ENCODE measurements at places on chromosomes 5 and 9. TPM values are rescaled to one million over a fixed set of nuclear protein-coding genes. Genes with fewer than 3 reads are reported as not detected.

The HACD4 gene
- 8.7 TPM for total RNA-seq

DNA sequence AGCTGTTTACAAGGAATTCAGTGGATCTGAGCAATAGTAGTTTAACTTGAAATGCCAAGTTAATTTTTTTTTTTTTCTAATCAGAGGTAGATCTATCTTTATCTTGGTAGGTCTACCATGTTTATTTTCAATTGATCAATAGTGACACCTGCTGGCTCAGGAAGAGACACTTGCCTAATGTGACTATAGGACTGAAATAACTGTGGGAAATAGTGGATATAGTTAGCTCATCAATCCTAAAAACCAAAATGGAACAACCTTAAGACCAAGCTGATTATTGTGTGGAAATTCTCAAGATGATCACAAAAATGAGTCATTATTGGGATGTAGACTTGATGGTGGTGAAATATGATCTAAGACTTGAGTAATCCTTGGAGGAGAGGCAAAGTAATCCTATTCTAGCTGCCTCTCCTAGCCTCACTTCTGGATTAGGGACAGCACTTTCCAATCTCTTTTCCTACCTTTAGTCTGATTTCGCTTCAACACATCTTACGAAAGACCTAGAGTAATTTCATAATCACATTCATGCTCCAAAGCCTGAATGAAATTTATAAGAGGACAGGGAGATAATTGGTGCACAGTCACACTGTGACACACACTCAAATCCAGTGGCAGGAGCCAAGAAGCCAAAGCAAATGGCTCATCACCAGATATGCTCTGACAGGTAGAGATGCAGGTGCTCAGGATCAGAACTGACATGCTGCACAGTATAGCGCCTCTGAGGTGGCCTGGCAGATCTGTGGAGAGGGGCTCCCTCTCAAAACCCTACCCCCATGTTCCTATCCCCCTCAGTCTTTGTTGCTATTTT lies 156.3 kb downstream of the HMHB1 start:
- H3K36me3 ChIP-seq, result no peaks in the 10 kb centered on the region
- H3K4me3 ChIP-seq, result no peak overlapping the region
- DNase-seq, result no peak
- no peaks in the 10 kb centered on the region for H3K4me1 ChIP-seq
- H3K27ac ChIP-seq, result no peak overlapping the region
- no peaks in the 10 kb centered on the region for H3K27me3 ChIP-seq

The PCDHB11 gene
- total RNA-seq, result 2.4 TPM

GRCh38 chr5:36089989-36090388 lies 23.3 kb upstream of the UGT3A2 start:
- DNase-seq, result no peak
- no peak overlapping the region for H3K27ac ChIP-seq
- no peak overlapping the region for H3K4me3 ChIP-seq
- no peaks in the 10 kb centered on the region for H3K36me3 ChIP-seq
- H3K4me1 ChIP-seq, result no peaks in the 10 kb centered on the region

The CTXN3 gene
- not detected for total RNA-seq

DNA sequence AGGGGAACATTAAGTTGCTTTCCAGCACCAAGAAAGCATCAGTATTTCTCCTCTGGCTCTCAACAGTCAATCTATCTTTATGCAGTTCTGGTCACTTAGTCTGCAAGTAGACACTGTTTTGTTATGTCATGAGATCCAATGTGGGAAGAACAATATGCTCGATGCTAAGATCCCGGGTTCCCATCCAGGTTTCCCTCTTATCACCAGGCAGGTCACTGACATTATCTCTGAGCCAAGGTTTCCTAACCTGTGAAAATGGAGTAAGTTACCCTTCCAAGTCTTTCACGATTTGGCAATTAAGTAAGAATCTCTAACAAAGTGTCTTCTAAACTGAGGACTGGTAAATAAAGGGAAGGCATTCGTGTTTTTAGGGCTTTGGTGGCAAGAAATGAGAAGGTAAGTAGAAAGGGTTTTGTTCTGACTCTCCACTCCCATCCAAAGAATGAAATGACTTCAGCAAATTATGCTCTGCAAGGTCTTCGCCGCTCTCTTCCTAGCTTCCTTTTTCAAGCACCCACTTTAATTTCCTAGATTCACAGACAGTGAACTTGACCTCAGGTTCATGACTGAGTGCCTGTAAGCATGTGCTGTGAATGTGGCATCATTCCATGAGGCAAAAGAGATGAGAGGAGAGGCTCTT lies 86.4 kb downstream of the DCP2 start:
- no peak overlapping the region for H3K4me3 ChIP-seq
- peaks cover 11% of the 10 kb centered on the region for H3K4me1 ChIP-seq
- no peak for DNase-seq
- H3K36me3 ChIP-seq, result no peaks in the 10 kb centered on the region
- no peaks in the 10 kb centered on the region for H3K27me3 ChIP-seq

GRCh38 chr9:92950359-92950955 lies 3.1 kb downstream of the FGD3 start:
- H3K36me3 ChIP-seq, result no peaks in the 10 kb centered on the region
- H3K27ac ChIP-seq, result no peak overlapping the region
- no peaks in the 10 kb centered on the region for H3K4me1 ChIP-seq
- DNase-seq, result no peak

GRCh38 chr9:14573319-14573718 lies 119.9 kb downstream of the ZDHHC21 start:
- no peaks in the 10 kb centered on the region for H3K36me3 ChIP-seq
- H3K27ac ChIP-seq, result no peak overlapping the region
- no peak for DNase-seq
- no peaks in the 10 kb centered on the region for H3K27me3 ChIP-seq
- H3K4me3 ChIP-seq, result no peak overlapping the region

DNA sequence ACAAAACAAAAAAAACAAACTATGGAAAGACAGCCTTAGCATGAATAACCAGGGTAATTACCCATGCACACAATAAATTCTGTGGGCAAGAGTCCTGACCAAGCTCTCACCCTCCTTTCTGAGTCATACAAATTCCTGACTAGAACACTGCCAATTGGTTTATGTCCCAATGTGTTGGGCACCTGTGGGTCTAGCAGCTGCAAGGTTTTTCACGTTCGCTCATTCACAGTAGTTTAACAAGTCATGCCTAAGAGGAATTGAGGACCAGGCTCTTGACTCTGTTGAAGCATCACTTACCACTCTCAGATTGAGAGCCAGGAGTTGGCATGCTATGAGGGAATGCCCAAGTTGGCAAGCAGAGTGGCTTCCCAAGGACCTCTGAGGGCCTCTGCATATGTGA lies 205.5 kb upstream of the SLC24A2 start:
- H3K27me3 ChIP-seq, result no peaks in the 10 kb centered on the region
- H3K4me1 ChIP-seq, result no peaks in the 10 kb centered on the region
- H3K27ac ChIP-seq, result no peak overlapping the region
- no peaks in the 10 kb centered on the region for H3K36me3 ChIP-seq
- no peak for DNase-seq

DNA sequence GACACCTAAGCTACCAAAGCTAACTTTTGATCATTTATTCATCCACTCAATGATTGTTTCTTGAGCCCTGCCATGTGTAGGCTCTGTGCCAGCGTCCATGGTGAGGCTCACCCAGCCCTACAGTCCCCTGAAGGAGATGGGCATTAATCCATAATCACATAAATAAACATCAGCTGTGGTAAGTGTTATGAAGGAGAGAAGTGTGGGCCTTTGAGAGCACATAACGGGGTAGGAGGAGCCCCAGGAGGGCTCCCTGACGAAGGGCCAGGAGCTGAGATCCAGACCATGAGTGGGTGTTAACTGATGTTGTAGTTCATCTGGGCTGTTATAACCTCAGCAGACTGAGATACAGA lies 53.9 kb upstream of the AFAP1L1 start:
- no peaks in the 10 kb centered on the region for H3K4me1 ChIP-seq
- DNase-seq, result no peak
- no peak overlapping the region for H3K27ac ChIP-seq
- no peaks in the 10 kb centered on the region for H3K36me3 ChIP-seq
- H3K27me3 ChIP-seq, result no peaks in the 10 kb centered on the region
- H3K4me3 ChIP-seq, result no peak overlapping the region

The PTGES gene
- total RNA-seq, result 4.2 TPM

DNA sequence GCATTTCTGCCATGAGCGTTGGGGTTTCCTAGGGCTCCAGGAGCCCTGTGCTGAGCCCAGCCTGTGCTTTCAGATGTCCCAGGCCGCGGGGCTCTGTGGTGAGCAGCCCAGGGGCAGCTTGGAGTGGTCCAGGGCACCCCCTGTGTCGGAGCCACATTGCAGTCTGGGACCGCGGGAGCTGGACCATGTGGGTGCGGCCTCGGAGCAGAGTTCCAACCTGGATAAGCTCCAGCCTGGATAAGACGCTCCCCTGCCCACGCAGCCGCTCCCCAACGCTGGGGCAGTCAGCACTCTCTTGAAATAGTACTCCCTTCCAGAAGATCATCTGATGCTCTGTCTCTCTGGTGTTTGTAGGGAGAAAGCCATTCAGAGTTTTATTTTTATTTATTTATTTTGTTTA lies 111.1 kb downstream of the WNK2 start:
- DNase-seq, result peak; percentile 69
- H3K4me3 ChIP-seq, result no peak overlapping the region
- H3K36me3 ChIP-seq, result no peaks in the 10 kb centered on the region
- H3K27me3 ChIP-seq, result no peaks in the 10 kb centered on the region

The TNFSF8 gene
- 0.51 TPM for total RNA-seq

- H3K36me3 ChIP-seq, result no peaks in the 10 kb centered on the region
- no peaks in the 10 kb centered on the region for H3K4me1 ChIP-seq
- no peaks in the 10 kb centered on the region for H3K27me3 ChIP-seq
Observed at GRCh38 chr9:120717176-120717575, 2.9 kb upstream of the MEGF9 start.

DNA sequence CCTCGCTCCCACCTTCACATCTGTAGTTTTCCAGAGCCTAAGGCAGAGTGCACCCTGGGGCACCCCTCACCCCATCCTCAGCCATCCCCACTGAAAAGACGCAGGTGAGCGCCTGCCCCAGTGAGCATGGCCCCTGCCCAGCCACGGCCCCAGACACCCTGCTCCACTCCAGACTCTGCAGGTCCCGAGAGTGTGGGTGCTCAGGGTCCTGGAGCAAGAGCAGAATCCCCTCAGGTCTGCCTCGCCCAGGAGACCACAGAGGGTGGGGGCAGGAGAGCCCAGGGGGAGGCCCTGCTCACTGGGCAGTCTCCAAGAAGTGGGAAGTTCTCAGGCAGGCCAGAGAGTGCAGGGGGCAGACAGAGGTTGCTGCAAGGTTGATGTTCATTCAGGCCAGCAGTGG lies 158.6 kb upstream of the PPP1R26 start:
- H3K4me1 ChIP-seq, result no peaks in the 10 kb centered on the region
- H3K36me3 ChIP-seq, result no peaks in the 10 kb centered on the region
- peak; percentile 0 for DNase-seq
- H3K27ac ChIP-seq, result no peak overlapping the region
- H3K27me3 ChIP-seq, result no peaks in the 10 kb centered on the region
- no peak overlapping the region for H3K4me3 ChIP-seq

DNA sequence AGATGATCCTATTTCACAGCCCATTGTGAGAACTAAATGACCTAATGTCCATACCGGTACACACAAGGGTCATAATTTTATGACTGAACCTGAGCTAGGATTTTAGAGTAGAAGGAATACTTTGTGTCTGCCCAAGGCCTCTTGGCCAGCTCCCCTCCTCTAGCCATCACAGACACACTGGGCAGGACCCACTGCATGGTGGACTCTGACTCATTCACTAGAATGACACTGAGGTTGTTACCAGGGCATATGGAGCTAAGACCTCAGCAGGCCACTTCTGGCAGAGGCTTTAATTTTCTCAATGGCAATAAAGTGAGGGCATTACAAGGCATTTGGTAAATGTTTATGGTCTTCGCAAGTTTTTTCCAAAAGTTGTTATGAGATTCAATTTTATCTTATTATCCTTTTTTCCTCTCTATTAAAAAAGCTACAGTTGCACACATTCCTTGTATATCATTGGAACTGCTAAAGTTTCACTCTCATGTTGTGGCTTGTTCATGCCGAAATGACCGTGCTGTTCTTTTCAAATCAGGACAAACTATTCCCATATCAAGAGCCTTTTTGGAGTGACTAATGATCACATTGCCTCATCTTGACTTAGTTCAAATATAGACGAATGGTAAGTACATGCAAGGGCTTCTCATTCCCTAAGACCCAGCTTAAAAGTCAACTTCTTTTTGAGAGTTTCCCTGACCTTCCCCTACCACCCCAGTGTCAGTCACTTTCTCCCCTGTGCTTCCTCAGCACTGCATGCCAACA lies 595.7 kb downstream of the ACTL7B start:
- no peaks in the 10 kb centered on the region for H3K36me3 ChIP-seq
- DNase-seq, result no peak
- H3K4me3 ChIP-seq, result no peak overlapping the region
- no peaks in the 10 kb centered on the region for H3K4me1 ChIP-seq
- H3K27ac ChIP-seq, result no peak overlapping the region

DNA sequence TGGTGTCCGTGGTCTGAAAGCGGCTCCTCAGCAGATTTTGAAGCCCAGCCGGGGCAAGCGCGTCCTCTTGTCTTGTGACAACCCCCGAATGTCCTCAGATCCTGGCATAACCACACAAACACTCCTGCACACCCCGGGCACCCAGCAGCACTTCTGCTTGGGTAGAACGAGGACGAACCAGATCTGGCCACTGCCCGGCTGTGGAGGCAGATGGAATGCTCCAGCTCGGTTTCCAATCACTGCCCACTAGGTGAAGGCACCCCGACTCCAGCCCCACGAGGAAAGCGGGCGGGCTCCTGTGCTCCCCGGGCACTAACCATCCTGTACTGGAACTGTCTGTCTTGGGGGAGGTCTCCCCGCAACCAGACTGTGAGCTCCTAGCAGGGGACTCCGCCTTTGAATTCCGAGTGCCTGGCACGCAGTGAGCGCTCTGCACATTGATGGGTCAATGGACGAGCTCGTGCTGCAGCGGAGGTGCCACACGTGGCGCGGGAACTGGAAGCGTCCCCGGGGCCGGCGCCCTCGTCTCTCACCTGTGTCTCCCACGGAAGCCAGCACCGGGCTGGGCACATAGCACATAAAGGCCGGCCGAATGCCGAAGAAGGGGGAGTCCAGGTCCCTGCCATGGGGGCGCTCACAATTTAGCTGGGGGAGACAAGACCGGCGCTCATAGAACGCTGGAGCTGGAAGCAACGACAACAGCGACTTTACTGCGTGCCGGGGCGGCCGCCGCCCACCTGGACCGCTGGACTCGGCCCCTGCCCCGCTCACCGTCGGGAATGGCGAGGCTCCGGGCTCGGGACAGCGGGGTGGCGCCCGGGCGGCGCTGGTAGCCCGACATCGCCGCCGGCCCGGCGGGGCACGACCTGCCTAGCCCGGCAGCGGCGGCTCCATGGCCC lies 608 bp downstream of the ENTR1 start:
- H3K4me1 ChIP-seq, result no peaks in the 10 kb centered on the region
- H3K4me3 ChIP-seq, result peak overlapping the region; percentile 94
- H3K27ac ChIP-seq, result peak overlapping the region; percentile 80
- no peaks in the 10 kb centered on the region for H3K36me3 ChIP-seq
- H3K27me3 ChIP-seq, result no peaks in the 10 kb centered on the region

The SPINK1 gene
- total RNA-seq, result not detected

The SLC1A1 gene
- total RNA-seq, result 6.8 TPM

GRCh38 chr5:95631991-95632675 lies 12.2 kb downstream of the GPR150 start:
- no peaks in the 10 kb centered on the region for H3K27me3 ChIP-seq
- no peaks in the 10 kb centered on the region for H3K4me1 ChIP-seq
- no peak overlapping the region for H3K4me3 ChIP-seq
- H3K36me3 ChIP-seq, result no peaks in the 10 kb centered on the region
- no peak overlapping the region for H3K27ac ChIP-seq
- no peak for DNase-seq

GRCh38 chr5:56814361-56814962 lies 887 bp upstream of the MAP3K1 start:
- H3K4me1 ChIP-seq, result no peaks in the 10 kb centered on the region
- peak overlapping the region; percentile 92 for H3K27ac ChIP-seq
- H3K27me3 ChIP-seq, result no peaks in the 10 kb centered on the region
- H3K36me3 ChIP-seq, result no peaks in the 10 kb centered on the region
- DNase-seq, result peak; percentile 18

GRCh38 chr5:13945271-13945670 lies 783 bp upstream of the DNAH5 start:
- no peaks in the 10 kb centered on the region for H3K36me3 ChIP-seq
- H3K4me3 ChIP-seq, result no peak overlapping the region
- no peak overlapping the region for H3K27ac ChIP-seq
- DNase-seq, result no peak
